ENCODE measurements at places on chromosomes 6 and 20.

GRCh38 chr6:143742070-143742954, 64.5 kb downstream of the PHACTR2 start:
- DNase-seq, result no peak

- no peak for DNase-seq
Observed at GRCh38 chr6:145250436-145250835, 484.9 kb downstream of the EPM2A start.

- DNase-seq, result no peak
Observed at GRCh38 chr6:104829183-104829958, 30.3 kb downstream of the HACE1 start.

GRCh38 chr6:47520282-47520681, 42.7 kb downstream of the CD2AP start:
- no peak for DNase-seq

DNA sequence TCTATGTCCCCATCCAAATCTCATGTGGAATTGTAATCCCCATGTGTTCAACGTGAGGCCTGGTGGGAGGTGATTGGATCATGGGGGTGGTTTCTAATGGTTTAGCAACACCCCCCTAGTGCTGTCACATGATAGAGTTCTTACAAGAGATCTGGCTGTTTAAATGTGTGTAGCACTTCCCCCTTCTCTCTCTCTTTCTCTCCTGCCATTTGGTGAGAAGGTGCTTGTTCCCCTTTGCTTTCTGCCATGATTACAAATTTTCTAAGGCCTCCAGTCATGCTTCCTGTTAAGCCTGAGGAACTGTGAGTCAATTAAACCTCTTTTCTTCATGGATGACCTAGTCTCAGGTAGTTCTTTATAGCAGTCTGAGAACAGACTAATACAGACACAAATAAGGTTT, 165.4 kb downstream of the OGFRL1 start:
- DNase-seq, result no peak

- DNase-seq, result no peak
Observed at GRCh38 chr20:55472704-55473103, 532.6 kb downstream of the CBLN4 start.

GRCh38 chr6:113031591-113032238, 684.6 kb downstream of the RFPL4B start:
- DNase-seq, result no peak

GRCh38 chr20:51037532-51038115, 14.7 kb upstream of the KCNG1 start:
- DNase-seq, result no peak

GRCh38 chr20:3753098-3753497, 14.5 kb downstream of the ADISSP start:
- DNase-seq, result peak; percentile 43

DNA sequence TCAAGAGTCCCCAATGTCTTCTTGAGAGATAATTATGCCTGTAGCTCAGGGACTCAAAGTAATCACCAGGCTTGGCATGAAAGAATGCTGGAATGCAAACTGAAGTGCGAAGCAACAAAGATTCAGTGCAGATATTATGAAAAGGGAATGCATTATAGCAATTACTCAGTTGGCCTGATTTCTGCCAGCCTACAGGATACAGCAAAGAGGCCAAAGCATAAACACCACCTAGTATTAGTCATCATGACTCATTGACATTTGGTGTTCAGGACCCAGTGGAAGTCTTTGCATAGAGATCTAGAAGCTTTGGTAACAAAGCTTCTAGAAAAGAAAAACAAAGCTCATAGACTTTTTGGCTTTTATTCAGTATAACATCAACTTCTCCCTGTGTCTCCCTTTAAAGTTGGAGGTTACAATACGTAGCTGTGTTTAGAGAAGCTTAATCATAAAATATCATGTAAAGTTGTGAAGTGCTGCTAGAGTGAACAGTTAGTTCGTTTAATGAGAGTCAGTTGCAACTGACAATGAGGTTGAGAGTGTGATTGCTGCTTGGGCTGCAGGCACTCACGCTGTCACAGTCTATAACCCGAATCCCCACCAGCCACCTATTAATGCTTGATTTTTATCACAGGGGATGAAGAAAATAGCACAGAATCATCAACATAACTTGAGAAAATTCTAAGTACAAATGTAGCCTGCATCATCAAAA, 932.7 kb downstream of the TFAP2A start:
- no peak for DNase-seq

DNA sequence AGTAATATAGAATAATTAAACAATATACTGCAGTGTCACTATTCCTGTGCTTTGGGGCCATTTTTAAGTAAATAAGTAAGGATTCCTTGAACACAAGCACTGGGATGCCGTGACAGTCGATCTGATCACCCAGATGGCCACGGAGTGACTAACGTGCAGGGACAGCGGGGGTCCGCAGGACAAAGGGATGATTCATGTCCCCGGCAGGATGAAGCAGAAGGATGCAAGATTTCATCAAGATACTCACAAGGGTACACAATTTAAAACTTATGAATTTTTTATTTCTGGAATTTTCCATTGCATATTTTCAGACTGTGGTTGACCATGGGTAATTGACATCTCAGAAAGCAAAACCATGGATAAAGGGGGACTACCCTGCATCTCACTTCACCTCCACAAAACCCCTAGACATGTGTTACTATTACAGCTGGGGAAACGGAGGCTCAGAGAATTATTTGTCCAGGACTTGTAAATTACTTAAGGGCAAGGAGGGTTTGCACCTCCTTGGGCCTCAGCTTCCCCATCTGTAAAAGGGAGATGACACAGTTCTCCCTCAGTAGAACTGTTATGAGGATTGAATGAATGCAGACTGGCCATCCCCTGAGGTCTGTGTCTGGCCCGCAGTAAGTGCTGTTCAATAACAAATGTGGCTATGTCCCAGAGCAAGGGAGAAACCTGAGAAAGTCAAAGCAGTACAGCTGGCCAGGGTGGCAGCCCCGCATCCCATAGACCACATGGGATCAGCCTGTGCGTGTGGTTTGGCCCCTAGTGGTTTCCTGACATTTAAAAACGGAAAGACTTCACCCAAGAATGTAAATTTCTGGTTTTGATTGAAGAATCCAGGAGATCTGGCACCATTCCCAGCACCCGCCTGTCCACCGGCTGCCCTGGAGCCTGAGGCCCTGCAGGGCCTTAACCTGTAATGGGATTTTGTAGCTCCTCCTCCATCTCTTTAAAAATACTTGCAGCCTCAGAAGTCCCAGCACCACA, 235.5 kb downstream of the BMP7 start:
- no peak for DNase-seq

DNA sequence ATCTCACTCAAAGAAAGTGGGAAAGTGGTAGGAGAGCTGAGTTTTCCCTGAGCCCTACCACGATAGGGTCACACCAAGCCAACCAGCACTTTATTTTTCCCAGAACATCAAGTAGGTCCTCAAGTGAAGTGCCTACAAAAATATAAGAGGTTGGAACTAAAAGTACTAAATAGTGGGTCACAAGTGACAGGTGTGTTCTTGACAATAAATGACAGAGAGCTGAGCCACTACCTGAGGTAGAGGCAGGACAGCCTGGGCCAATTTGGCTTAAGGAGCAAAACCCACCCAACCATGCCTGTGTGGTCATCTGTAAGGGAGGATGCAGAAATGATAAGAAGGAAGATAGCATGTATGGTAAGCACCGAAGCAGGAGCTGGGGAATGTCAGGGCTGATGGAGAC, 154.8 kb upstream of the SSTR4 start:
- DNase-seq, result no peak

GRCh38 chr6:152484806-152485205, 152.4 kb downstream of the SYNE1 start:
- no peak for DNase-seq

GRCh38 chr6:38034274-38034914, 214.9 kb downstream of the ZFAND3 start:
- no peak for DNase-seq

DNA sequence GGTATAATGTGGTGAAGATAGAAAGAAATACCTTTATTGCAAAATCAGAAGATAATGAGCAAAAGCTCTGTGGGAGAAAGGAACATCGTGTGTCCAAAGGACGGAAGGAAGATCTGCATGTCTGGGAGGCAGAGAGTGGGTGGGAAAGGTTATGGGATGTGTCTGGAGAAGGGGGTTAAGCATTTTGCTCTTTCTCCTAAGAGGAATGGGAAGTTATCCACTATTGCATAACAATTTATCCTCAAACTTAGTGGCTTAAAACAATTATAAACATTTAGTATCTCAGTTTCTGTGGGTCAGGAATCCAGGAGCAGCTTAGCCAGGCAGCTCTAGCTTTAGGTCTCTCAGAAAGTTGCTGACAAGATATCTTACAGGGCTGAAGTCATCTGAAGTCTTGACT, 229.1 kb upstream of the CITED2 start:
- no peak for DNase-seq

- DNase-seq, result no peak
Observed at GRCh38 chr6:122548281-122548680, 61.9 kb upstream of the PKIB start.

DNA sequence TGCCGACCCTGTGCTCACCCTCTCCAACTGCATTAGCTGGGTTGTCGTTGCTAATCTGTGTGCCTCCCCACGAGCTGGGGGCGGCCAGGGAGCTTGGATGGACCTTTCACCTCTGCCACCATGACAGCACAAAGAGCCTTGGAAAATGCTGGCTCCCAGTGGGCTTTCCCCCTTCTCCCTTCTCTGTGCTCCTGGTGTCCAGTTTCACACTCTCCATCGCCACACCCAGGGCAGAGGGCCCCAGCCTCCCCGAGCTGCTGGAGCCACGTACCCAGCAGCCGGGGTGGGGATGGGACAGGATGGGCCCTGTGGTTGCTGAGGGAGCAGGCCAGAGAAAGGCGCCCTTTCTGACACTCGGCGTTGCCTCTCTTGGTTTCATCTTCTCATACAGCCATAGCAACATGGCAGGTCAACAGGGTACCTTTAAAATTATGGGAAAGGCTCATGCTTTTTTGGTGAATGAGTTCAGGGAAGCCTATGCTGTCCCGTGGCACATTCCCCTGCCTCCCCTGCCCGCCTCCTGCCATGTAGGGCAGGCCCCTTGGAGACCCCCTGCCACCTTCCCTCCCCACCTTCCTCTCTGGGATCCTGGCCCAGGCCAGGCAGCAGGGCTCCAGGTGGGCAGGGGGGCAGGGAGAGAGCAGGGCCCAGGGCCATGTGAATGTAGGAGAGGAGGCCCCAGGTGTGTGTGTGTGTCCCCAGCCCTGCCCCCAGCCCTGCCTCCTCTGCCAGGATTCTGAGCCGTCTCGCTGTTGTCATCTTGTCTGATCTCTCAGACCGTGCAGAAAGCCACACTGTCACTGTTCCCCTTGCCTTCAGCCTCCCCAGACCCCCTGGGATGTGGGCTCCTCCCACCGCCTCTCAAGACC, 85.2 kb upstream of the CCDC167 start:
- DNase-seq, result no peak

DNA sequence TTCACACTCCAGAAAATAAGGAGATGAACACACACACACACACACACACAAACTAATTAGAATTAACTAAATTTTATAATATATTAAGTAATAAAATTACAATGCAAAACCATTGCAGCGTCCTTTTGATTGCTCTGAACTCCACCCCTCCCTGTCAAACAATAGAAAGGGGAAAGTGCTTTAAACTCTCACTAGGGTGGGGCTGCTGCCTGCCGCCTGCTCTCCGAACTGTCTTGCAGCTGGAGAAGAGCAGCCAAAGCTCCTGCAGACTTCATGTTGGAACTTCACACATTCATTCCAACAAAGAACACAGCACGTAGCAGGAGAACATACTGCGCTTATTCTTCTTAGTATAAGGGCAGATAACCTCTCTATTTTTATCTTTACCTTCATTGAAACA, 83.2 kb downstream of the GCLC start:
- no peak for DNase-seq

DNA sequence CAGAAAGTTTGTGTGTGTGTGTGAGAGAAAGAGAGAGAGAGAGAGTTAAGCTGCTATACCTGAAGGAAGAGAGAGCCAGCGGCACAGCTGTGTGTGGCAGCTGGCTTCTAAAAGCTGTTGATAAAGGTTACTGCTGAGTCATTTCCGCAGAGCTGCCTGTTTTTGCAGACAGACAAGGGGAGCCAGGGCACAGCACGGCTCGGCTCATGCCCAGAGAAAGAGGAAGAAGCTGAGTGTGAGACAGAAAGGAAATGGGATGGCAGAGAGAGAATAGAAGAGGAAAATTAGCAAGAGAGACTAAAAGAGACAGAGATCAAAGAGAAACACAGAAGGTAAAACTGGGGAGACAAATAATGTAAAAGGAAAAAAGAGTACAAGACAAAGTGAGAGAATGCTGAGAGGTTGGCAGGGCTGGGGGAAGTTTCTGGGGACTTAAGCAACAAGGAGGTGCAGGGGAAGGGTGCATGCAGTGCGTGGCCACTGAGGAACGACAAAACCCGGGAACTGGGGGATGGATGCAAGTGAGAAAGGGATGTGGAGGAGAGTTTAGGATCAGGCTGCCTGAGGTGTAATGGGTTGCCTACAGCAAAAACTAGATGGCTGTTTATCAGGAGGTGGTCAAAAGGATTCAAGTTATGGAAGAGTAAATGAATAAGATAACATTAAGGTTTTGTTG, 22.7 kb downstream of the HLA-A start:
- DNase-seq, result no peak

GRCh38 chr6:23511817-23512216, 614.2 kb upstream of the NRSN1 start:
- DNase-seq, result no peak

DNA sequence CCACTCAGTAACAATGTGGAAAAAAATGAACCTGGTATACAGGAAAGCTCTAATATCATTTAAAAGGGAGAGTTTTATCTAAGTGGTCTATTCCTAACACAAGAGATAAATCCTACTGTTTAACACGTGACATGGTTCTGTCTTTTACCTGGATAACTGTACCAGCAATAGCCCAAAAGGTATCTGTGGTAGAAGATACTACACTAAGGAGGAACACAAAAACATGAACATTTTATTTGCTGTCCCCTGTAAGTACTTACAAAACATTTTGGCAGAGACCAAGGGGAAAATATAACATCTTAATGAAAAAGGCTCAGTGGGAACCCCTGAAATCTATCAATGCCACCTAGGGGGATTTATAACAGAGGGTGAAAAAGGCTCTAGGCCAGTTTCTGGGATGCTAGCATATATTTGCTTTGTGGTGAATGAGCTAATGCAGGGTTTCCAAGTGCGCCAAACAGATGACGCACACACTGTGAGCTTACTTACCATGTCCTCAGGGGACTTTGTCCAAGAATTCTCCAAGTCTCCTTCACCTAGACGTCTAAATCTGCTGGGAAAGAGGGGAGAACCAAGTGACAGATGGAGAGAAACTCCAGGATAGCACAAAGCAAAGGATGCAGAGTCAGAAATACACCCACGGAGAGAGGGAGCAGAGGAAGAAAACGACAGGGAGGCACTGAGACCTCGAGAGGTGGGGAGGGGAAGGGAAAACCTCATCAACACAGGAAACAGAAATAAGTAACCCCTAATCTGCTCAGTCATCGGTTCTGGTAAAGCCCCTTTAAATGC, 147.9 kb upstream of the PRND start:
- DNase-seq, result no peak

- no peak for DNase-seq
Observed at GRCh38 chr20:51128198-51128597, 105.3 kb upstream of the KCNG1 start.

- no peak for DNase-seq
Observed at GRCh38 chr6:15495375-15495901, 167.4 kb downstream of the DTNBP1 start.

- no peak for DNase-seq
Observed at GRCh38 chr6:53103993-53104675, 38.9 kb downstream of the FBXO9 start.
